ENCODE measurements at places on chromosomes 3 and 15. TPM values are rescaled to one million over a fixed set of nuclear protein-coding genes. Genes with fewer than 3 reads are reported as not detected.

Gene A4GNT
- not detected for total RNA-seq

Gene MITF
- total RNA-seq: 13.6 TPM

Gene FSD2
- total RNA-seq: 1.2 TPM

Gene ATP10A
- total RNA-seq: 7.8 TPM

Gene SNTN
- not detected for total RNA-seq

Gene NR1I2
- total RNA-seq: 0.11 TPM

Gene MNS1
- 7.1 TPM for total RNA-seq

Gene CCK
- not detected for total RNA-seq

Gene C2CD4A
- 0.11 TPM for total RNA-seq

Gene ALDH1A3
- 11.2 TPM for total RNA-seq

Gene ACP3
- total RNA-seq: 3.2 TPM

Gene PLSCR2
- total RNA-seq: 0.85 TPM

Gene NLGN1
- 51.8 TPM for total RNA-seq

Gene RETNLB
- not detected for total RNA-seq

Gene FILIP1L
- 103 TPM for total RNA-seq

Gene C3orf20
- total RNA-seq: 0.26 TPM

Gene SOX14
- total RNA-seq: not detected

DNA sequence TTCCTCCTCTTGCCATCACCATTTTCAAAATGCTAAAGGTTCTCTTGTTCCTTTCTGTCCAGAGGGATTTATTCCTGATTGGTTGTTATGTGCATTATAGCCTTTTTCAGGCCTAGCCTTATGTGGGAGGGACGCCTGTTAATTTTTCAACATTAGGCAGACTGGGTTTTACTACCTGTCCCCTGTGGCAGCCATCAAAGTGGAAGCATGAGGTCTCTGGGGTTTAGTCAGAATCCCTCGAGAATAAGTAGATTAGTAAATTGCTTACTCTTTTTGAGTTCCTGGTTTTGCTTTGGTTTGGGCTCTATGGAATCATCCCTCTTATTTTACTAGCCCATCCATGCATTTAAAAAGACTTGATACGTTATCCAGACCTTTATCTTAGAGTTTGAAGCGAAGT lies 32.4 kb downstream of the PAK2 start:
- DNase-seq: no peak

GRCh38 chr3:188323067-188323842 lies 169.3 kb downstream of the LPP start:
- no peak for DNase-seq

DNA sequence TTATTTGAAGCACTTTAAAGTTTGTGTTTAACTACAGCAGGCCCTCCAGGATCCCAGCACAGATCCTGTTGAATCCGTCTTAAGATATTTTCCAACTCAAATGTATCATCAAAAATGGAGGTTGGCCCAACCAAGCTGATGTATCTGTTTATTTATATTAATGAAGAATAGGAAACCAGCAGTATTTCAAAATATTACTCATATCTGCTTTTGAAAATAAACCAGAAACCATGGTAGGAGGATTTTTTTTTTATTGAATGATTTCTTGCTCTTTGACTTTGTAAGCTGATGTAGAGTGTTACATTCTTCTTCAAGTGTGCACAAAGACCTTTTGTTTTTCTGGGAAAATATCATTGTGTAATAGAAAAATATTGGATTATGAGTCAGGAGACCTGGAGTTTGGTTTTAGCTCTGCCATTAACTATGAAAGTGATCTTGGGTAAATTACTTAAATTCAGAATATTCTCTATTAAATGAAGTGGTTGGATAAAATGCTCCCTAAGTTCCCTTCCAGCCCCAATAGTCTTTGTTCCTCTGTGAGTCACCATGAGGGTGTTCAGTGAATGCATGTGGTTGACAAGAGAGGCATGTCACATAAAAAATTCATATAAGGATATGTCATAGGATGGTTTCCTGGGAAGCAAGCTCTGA lies 221.3 kb upstream of the GAP43 start:
- DNase-seq: no peak

GRCh38 chr3:56980798-56981390 lies 79.6 kb upstream of the SPATA12 start:
- DNase-seq: no peak

GRCh38 chr3:87127281-87127680 lies 99.8 kb upstream of the CHMP2B start:
- DNase-seq: no peak

DNA sequence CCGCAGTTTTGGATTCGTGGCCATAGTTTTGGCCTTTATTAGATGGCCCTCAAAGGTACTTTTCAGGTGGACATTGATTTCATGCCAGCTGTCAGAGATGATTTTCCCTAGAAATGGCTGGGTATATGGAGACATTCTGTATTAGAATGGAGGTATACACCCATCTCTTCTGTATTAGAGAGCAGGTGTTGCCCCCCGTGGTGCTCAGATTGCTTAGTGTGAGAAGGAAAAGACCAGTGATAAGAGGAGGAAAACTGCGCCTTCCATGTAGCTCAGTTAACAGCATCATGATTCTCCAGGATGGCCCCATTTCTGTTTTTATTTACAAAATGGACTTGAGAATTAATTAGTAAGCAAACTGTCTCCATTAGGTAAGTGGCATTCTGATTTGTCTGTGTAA lies 145.9 kb downstream of the IGF1R start:
- no peak for DNase-seq

DNA sequence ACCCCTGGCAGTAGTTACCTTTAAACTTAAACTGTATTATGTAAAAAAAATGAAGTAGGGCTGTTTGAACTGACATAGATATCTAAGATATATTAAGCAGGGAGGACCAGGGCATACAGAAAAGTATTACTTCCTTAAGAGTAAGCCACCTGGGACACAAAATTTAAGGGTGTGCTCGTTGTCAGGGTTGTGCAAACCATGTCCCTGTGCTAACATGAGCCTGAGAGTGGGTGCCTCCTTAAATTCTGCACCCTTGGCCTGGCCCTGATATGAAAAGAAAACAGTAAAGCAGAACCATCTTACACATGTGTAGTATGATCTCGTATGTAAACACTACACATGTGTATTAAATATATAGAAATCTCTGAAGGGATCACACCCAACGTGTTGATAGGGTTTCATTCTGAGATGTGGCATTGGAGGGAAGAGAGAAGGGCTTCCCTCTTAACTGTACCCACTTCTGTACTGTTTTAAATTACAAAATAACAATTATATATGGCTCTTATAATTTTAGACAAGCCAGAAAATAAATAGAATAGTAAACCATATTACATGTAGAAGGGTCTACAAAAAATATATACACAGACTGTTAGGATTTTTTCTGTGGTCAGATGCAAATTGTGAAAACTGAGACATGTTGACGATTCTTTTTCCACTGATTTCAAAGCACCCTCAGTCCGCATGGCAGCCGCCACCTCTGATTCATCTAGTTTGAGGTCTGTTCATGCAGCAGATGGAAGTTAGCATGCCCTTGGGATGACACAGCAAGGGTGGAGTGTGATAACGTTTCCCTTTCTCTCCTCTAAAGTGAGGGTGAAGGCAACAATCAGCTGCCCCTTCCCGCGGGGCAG lies 400.8 kb upstream of the PROK2 start:
- DNase-seq: no peak

DNA sequence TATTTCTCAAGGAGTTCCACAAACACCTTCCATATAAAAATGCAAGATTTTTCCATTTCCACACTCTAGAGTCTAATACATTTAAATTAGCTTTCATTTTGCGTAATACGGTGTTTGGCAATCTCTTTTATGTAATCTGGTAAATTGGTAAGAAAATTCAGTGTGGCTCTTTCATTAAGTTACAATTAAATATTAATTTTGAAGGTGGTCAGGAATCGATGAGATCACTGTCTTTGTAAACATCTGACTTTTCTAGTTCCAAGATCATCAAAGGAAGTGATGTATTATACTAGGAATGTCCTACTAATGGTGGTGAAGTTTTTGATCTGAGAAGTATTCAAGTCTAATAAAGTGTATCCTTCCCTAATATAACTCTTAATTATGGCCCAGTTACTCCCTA lies 1.1 kb upstream of the UTS2B start:
- no peak for DNase-seq

DNA sequence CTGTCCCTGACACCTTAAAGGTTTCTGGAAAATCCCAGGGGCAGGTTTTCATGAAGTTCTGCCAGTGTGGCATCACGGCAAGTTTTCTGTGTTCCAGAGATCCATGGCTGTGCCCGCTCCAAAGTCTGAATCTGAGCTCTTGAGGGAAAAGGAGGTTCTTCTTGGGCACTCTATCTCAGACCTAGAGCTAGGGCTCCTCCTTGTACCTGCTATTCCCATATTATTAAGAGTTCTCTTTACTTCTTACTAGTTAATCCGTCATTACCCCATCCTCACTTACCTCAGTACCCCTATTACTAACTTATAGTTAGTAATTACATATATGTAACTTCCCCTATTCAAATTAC lies 5.9 kb upstream of the TRA2B start:
- no peak for DNase-seq

GRCh38 chr15:72235298-72235697 lies 4.3 kb upstream of the PKM start:
- DNase-seq: no peak

- no peak for DNase-seq
Measured at GRCh38 chr15:67504056-67504455, 16.9 kb upstream of the C15orf61 start.

- DNase-seq: no peak
Measured at GRCh38 chr3:6719999-6720398, 140.9 kb upstream of the GRM7 start.

- no peak for DNase-seq
Measured at GRCh38 chr15:49066372-49066771, 20.1 kb upstream of the SECISBP2L start.

DNA sequence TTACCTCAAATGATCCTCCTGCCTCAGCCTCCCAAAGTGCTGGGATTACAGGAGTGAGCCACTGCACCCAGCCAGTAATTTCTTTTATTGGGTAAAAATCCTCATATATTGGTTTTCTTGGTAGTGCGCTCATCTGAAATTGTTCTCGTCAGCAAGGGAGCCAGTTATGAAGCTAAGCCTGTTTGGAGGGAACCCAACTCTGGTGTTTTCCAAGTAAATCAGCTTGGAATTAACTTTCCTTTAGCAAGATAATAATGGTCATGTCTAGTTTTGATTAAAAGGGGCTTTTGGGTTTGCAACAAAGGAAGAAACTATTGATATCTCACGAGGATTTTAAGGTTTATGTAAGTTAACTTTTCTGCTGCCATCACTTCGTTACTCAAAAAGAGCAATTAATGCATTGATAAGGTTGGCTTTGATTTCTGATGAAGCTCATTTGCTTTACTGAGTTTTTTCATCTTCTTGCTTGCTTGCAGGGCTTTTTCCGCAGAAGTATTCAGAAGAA lies 72.7 kb downstream of the RARB start:
- no peak for DNase-seq

- no peak for DNase-seq
Measured at GRCh38 chr3:109685084-109686079, 348.0 kb upstream of the DPPA4 start.

GRCh38 chr3:185825639-185826481 lies 1.0 kb upstream of the IGF2BP2 start:
- DNase-seq: no peak

- DNase-seq: no peak
Measured at GRCh38 chr3:74906181-74906580, 291.7 kb upstream of the CNTN3 start.

DNA sequence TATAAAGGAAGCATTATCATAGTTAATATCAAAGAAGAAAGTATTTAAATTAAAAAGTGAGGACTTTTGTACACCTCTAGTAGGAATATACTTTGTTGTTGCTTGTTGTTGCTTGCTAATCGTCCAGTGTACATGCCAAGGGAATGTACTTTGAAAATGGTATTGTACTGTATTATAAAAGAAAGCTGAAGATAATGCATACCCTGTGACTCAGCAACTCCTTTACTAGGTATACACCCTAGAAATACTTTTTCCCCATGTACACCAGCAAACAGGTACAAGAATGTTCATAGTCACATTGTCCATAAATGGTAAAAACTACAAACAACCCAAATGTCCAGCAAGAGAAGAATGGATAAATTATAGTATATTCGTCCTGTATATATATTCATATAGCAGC lies 12.0 kb downstream of the TTBK2 start:
- DNase-seq: no peak

DNA sequence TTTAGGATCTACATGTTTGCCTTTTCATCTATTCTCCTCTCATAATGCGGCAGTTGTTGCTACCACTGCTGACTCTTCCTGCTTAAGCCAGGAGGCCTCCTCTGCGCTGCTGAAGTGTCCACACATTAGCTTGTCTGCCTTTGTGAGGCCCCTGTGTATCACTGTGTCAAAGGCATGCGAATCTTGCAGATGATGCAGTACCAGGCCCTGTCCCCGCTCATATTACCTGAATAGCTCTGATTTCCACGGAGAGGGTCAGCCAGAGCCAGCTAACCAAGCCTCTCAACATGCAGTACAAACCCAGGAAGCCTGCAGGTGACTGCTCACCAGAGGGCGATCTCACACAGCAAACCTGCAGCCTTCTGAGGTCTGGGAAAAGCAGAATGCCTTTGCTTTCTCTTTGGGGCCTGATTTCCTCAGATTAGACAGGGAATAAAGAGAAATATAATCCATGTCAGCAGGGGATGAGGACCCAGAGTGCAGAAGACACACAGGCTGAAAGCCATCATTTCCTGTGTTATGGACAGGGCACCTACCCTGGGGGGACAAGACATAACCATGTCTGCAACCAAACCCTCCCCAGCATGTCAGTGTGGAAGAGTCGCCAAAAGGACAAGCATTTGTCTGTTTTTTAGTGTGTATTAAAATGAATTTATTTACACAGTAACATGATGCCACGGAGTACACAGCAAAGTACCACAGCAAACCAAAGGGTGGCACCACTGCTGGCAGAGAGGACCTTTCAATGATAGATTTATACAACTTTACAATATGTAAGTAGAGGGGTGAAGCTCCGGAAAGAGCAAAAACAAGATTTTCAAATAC lies 36.8 kb upstream of the TSPAN3 start:
- DNase-seq: no peak

DNA sequence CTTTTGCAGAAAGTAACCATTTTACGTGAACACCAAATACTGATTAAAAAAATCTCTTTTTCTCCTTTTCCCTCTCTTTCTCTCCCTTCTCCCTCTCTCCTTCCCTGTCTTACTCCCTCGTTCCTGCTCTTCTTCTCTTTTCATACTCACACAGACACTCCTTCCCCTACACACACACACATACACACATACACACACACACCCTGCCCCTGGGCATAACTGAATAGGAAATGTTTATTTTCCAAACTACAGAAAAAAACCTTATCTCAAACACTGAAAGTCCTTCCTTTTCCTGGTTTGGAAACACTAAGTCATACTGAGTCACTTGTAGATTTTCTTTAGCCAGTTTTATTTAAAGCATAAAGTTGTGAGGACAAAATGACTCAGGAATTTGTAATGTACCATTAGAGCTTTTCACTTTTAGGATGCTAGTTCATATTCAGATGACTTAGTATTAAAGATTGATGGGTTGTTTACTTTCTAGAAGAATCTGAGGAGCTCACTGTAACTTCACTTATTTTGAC lies 62.4 kb downstream of the MBNL1 start:
- DNase-seq: no peak
